Activated CD8-positive, alpha-beta T cell treated with anti-CD3 and anti-CD28 coated beads, Interleukin-2, amount 10 ng/mL, durations not matched to agents 7 days and 5 days (primary cell): ENCODE measurements at places on chromosomes 12 and 14. TPM values are rescaled to one million over a fixed set of nuclear protein-coding genes. Genes with fewer than 3 reads are reported as not detected.

DNA sequence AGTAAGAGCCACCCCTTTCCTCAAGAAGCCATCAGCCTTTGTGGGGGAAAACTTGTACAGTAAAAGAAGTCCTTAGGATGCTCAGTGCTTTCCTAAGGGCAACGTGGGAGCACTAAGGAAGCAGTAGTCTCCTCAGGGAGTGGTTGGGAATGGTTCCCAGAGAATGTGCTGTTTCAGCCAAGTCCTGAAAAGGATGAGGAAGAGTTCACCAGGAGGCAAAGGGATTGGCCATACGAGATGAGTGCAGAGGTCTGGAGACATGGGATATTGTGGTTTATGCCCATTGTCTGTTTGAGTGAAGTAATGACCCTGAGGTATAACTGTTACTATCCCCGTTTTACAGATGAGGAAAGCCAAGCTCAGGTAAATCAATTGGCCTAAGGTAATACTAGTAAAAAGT, 86.0 kb upstream of the ATF1 start:
- no peak for DNase-seq
- H3K36me3 ChIP-seq: peaks cover 25% of the 10 kb centered on the region
- no peaks in the 10 kb centered on the region for H3K4me1 ChIP-seq
- H3K27me3 ChIP-seq: no peaks in the 10 kb centered on the region
- no peak overlapping the region for H3K4me3 ChIP-seq

GRCh38 chr12:57130941-57131340, 2.7 kb downstream of the LRP1 start:
- H3K27me3 ChIP-seq: peaks cover 44% of the 10 kb centered on the region
- H3K36me3 ChIP-seq: no peaks in the 10 kb centered on the region
- no peak overlapping the region for H3K27ac ChIP-seq

GRCh38 chr12:98470469-98471082, 44.8 kb upstream of the TMPO start:
- H3K4me3 ChIP-seq: no peak overlapping the region
- H3K36me3 ChIP-seq: no peaks in the 10 kb centered on the region
- H3K27me3 ChIP-seq: peaks cover 14% of the 10 kb centered on the region
- DNase-seq: no peak

DNA sequence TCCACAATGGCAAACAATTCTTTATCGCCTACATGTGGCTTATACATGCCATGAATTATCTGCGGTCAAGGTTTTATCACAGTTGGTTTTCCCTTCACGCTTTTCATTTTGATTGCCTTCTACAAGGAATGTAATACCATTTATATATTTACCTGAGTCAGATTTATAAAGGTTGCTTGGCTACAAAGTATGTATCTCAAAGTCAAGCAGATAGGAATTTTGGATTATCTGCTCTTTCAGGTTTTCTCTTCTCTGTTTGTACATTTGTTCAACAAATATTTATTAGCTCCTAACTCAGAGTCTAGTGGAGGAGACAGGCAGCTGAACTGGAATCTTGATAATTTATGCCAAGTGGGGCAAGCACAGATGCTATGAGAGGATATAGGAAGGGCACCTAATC, 28.5 kb upstream of the CISTR start:
- no peaks in the 10 kb centered on the region for H3K4me1 ChIP-seq
- no peak for DNase-seq
- no peaks in the 10 kb centered on the region for H3K36me3 ChIP-seq

DNA sequence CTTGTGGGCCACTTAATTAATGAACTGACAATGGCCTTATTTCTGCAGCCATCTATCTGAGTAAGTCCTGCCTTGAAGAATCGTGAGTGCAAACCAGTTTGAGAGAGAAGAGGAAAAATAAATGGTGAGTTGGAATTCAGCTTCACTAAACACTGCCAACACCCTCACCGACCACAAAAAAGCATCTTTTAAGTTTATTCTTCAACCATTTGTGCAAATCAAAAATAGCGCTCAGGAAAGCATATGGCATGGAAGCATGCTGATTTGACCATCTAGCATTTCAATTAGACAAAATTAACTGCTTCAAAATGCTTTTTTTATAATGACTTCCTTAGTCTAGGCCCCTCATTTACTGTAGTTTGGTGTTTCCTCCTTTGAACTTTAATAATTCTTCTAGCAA, 294.0 kb downstream of the PPFIA2 start:
- H3K4me3 ChIP-seq: no peak overlapping the region
- H3K27me3 ChIP-seq: no peaks in the 10 kb centered on the region
- no peaks in the 10 kb centered on the region for H3K36me3 ChIP-seq

DNA sequence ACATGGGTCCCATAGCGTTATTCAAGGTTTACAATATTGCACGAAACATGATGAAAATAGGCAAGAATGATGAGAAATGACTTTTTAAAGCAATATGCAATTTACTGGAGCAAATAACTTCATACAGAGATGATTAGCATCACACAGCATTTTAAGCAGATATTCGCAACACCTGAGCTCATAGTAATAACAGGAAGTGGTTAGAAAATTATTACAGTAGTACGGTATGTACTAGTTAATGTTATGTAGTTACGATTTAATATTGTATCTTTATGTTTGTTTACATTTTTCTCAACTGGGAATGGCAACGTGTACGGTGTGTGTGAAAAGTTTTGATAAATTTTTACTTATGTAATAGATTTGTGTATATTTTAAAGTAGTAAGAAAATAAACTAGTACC, 102.6 kb downstream of the OSBPL8 start:
- H3K4me1 ChIP-seq: peaks cover 4% of the 10 kb centered on the region
- H3K27ac ChIP-seq: no peak overlapping the region
- peaks cover 7% of the 10 kb centered on the region for H3K36me3 ChIP-seq
- no peak overlapping the region for H3K4me3 ChIP-seq
- DNase-seq: no peak
- no peaks in the 10 kb centered on the region for H3K27me3 ChIP-seq

DNA sequence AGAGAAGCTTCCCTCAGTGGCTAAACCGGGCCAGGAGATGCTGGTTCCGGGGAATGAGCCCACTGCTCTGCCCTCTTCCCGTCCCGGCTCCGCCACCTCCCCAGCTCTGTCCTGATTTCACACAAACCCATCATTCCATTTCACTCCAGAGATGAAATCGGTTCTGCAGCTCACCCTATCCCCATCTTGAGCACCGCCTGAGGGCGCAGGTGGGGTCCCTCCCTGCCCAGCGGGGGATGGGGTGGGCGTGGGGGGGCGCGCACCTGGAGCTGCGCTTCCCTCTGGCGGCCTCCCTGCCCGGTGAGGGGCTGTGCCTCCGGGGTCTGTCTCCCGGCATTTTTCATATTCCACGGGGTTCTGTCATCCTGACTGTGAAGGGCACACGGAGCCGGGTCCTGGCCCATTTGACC, 44.7 kb downstream of the NOC4L start:
- peaks cover 7% of the 10 kb centered on the region for H3K36me3 ChIP-seq
- H3K27ac ChIP-seq: peak overlapping the region; percentile 82
- H3K4me1 ChIP-seq: peaks cover 54% of the 10 kb centered on the region
- peaks cover 5% of the 10 kb centered on the region for H3K27me3 ChIP-seq
- H3K4me3 ChIP-seq: peak overlapping the region; percentile 90

DNA sequence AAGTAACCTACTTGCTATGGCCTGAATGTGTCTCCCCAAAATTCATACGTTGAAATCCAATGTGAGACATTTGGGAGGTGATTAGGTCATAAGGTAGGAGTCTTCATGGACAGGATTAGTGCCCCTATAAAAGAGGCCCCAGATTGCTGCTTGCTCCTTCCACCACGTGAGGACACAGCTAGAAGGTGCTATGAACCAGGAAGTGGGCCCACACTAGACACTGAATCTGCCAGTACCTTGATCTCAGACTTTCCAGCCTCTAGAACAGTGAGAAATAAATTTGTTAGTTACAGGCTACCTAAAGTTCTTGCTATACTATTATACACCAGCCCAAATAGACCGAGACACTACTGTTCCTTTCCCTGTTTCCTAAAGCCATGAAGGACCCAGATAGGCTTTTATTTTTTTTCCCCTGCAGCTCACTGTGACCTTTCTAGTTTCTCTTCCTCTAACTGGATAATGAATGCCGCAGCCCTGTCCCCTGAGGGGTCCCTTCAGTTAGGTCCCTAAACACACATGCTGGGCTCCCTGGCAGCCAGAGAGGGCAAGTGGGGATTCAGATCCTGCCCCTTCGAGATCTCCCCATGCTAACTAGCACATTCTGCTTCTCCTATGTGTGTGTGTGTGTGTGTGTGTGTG, 19.3 kb downstream of the SLC25A3 start:
- peak; percentile 27 for DNase-seq
- H3K4me3 ChIP-seq: no peak overlapping the region
- peak overlapping the region; percentile 70 for H3K27ac ChIP-seq

DNA sequence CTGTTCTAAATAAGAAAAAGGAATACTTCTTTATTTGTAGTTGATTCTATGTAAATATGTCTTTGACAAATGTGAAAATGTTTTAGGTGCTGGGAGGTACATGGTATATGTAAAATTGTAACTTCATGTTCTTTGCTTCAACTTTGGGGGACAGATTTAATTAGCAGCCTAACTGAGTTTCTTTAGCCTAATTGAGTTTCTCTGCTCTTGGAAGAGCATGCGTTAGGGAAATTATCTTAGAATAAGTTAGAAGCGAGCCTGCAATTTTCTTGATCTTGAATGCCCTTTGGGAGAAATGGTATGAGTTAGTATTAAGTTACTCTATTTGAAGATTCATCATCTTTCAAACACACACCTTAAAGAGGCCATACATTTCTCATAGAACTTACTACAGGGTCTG, 194.3 kb downstream of the AEBP2 start:
- no peak overlapping the region for H3K4me3 ChIP-seq
- H3K4me1 ChIP-seq: no peaks in the 10 kb centered on the region
- DNase-seq: no peak
- no peaks in the 10 kb centered on the region for H3K36me3 ChIP-seq
- H3K27me3 ChIP-seq: no peaks in the 10 kb centered on the region

DNA sequence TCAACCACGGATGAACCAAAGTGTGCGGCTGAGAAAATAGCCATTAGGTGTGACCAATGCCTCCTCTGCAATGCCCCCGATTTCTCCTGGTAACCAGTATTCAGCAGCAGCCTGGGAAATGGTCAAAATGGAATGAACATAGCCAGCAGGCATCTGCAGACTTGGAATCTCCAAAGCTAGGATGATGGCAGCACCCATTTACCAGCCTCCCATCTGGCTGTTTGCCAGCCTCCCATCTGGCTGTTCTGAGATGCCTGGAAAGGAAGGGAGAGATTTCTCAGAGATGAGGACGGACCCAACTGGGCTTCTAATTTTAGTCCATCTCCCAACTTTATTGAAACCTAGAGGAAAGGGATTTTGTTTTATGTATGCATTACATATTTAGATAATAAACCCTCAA, 16.2 kb downstream of the CLMN start:
- no peaks in the 10 kb centered on the region for H3K36me3 ChIP-seq
- H3K27ac ChIP-seq: no peak overlapping the region
- DNase-seq: no peak
- peaks cover 13% of the 10 kb centered on the region for H3K27me3 ChIP-seq
- peaks cover 4% of the 10 kb centered on the region for H3K4me1 ChIP-seq

GRCh38 chr12:88955531-88955930, 375.3 kb upstream of the KITLG start:
- no peaks in the 10 kb centered on the region for H3K4me1 ChIP-seq
- H3K27ac ChIP-seq: no peak overlapping the region
- no peaks in the 10 kb centered on the region for H3K36me3 ChIP-seq
- no peak overlapping the region for H3K4me3 ChIP-seq
- DNase-seq: no peak

DNA sequence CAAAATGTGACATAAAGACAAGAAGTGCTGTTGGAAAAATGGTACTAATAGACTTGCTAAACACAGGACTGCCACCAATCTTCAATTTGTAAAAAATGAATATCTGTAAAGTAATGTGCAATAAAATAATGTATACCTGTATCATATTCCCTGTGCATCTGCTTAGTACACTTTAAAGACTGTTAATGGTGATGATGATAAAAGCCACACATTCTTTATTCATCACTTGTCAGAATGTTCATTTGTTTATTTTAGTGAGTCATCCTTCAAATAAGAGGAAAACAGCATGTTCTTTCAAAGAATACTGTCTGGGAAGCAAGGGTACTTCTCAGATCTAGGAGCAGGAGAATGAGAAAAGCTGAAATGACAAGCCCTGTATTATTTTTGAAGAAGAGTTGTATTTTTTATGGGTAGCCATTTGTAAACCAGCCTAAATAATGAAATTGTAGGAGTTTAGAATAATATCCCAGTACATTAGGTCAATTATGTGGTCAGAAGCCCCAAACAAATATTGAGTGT, 78.3 kb upstream of the PSMA6 start:
- peaks cover 5% of the 10 kb centered on the region for H3K36me3 ChIP-seq
- no peak for DNase-seq
- H3K27ac ChIP-seq: no peak overlapping the region
- no peaks in the 10 kb centered on the region for H3K27me3 ChIP-seq

- peaks cover 35% of the 10 kb centered on the region for H3K27me3 ChIP-seq
- no peak overlapping the region for H3K27ac ChIP-seq
Measured at GRCh38 chr12:116887897-116888296, 6.7 kb upstream of the HRK start.

DNA sequence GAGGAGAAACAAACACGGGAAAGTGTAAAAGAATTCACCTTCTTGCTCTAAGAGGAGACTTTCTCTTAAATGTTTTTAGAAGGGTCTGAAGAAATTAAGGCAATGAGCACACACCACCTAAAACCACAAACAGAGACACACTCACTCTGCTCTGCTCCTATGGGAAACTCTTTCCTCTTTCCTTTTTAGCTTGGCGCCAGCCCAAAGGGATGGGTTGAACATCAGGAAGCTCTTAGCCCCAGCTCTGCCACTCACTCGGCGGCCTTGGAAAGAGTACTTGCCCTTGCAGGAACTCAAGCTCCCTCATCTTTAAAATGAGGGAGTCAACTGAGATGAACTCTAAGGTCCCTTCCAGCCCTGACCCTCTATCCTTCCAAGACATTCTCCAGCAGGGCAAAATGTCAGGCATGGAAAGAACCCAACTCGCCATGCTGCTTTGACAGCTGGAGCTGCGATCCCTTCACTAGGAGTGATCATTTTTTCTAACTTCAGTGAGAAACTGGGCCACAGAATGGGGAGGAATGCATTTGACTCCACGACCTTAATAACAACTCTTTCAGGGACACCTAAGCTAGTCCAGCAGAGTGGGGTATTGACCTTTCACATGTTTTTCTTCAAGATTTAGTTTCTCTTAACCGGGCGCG, 980 bp upstream of the RNASE8 start:
- no peaks in the 10 kb centered on the region for H3K36me3 ChIP-seq
- peaks cover 28% of the 10 kb centered on the region for H3K27me3 ChIP-seq
- H3K4me1 ChIP-seq: no peaks in the 10 kb centered on the region
- DNase-seq: no peak
- H3K4me3 ChIP-seq: no peak overlapping the region

DNA sequence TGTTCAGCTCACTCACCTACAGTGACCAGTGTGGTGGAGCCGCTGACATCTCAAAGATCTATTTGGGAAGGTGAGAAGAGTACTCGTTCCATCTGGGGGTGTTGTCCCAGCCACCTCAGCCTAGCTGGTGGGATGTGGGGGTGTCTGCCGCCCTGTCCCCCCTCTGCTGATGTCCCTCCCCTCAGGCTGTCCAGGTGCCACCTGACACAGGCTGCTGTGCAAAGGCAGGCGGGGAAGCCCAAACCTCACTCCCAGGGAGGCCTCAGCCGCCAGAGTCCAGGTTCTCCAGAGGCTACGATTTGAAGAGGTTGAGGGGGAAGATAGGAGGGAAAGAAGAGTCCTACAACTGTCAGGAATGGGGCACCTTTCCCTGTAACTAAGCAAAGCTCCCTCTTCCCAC, 51.3 kb upstream of the FKBP4 start:
- no peak overlapping the region for H3K4me3 ChIP-seq
- DNase-seq: no peak
- H3K27ac ChIP-seq: no peak overlapping the region

Gene SUPT16H
- total RNA-seq: 138 TPM

Gene PRKCH
- 343 TPM for total RNA-seq

Gene MYO1H
- not detected for total RNA-seq

Gene TAS2R42
- total RNA-seq: not detected

Gene RPS6KL1
- total RNA-seq: 5.2 TPM

Gene FAM90A1
- total RNA-seq: not detected

Gene CAPZA3
- total RNA-seq: not detected
